ENCODE measurements at places on chromosomes 2 and 18.

GRCh38 chr18:57674891-57675290, 53.3 kb upstream of the NARS1 start:
- no peak for DNase-seq

GRCh38 chr2:160429248-160430000, 64.2 kb downstream of the RBMS1 start:
- no peak for DNase-seq

- no peak for DNase-seq
Measured at GRCh38 chr2:37842732-37843440, 82.2 kb upstream of the RMDN2 start.

GRCh38 chr2:216950547-216950946, 90.7 kb upstream of the TNP1 start:
- no peak for DNase-seq

GRCh38 chr18:9380621-9381395, 46.2 kb downstream of the TWSG1 start:
- peak; percentile 24 for DNase-seq

DNA sequence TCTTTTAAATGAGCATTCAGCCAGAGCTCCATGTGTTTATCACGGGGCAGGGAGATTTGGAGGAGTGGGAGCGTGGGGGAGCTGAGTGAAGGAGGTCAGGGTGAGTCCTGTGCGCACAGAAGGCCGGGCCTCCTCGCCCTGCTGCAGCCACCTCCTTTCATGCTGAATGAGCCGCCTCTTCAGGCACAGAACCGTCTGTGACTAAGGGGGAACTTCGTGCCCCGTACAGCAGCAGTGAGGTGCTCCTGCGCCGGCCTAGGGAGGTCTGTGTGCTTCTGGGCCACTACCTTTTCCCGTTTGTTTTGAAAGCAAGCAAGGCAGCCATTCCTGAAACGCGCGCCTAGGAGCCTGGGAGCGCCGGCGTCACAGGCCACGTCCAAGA, 27.1 kb upstream of the ZNF516 start:
- DNase-seq = no peak

DNA sequence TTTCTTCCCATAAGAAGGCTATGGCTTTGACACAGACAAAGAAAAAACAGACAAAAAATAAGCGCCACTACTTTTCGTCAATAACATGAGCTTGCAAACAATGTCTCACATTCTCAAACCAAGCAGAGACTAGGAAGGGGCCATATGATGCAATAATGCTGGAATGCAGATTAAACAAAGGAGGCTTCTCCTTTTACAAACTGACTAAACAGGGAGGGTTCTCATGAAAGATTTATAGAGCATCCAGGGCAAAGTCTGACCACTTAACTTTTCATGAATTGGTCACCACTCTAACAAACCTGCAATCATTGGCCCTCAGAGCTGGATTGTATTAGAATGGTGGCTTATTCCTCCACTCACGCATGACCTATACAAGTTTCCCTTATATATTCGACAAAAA, 663.3 kb upstream of the CHAC2 start:
- DNase-seq = no peak

GRCh38 chr18:50307400-50307737, 19.9 kb upstream of the CXXC1 start:
- DNase-seq = no peak

DNA sequence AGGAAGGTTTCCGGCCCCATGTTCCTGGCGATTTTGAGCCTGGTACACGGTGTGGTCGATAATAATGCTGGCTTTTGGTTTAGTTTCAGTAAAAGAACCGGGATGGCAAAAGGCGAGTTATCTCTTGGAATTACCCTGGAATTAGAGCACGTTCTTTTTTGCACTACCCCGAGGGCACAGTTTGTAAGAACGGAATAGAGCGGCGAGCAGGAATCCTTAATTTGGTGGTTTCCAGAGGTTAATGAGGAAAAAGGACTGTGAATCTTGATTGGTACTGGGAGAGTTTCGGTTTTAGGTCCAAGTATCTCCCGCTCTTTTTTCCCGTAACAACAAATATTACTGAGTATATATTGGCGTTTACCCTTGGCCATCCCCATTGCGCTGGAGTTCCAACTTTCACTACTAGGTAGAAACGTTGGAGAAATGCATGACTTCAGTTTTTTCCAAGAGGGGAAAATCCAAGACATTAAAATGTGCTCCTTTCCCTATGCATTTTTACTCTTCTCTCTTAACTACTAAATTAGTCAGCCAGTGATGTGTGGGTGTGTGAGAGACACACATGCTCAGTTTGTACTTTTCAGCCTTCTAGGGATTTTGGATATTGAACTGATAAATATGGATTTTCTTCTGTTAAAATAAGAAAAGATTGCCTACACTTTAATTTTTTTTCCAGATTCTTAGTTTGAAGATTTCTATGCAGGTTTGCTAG, 160.8 kb downstream of the AGPS start:
- peak; percentile 38 for DNase-seq

- DNase-seq = no peak
Measured at GRCh38 chr2:1226766-1227165, 186.5 kb upstream of the TPO start.

GRCh38 chr2:197035002-197035401, 108.5 kb upstream of the PGAP1 start:
- no peak for DNase-seq

DNA sequence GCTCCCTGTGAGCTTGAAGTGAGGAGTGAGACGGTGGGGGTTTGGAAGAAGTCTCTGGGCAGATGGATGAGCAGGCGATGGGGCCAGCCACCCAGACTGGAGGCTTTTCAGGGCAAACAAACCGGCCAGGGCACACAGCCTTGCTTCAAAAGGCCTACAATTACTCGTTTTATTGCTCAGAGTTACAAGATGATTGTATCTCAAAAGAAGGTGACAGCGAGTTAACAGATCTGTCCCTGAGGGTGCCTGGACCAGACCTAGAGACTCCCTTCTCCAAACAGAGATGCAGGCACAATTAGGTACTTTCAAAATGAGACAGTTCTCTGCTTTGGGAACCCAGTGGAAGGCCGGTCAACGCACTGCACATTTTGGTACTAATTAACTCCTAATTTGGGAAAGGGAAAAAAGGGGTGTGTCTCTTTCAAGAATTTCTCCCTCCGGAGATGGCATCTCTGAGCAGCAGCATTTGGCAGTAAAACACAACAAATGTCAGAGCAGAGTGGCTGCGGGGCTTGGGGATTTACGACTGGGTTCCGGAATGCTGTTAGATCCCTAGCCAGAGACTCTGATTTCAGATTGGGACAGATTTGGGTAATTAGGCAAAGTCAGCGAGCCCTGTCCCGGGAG, 226.7 kb downstream of the TTC32 start:
- DNase-seq = no peak

GRCh38 chr2:215775106-215775505, 238.2 kb downstream of the MREG start:
- no peak for DNase-seq
